ENCODE measurements at places on chromosomes 2 and 18.

GRCh38 chr2:55827855-55828254 is 95.7 kb downstream of the EFEMP1 start:
- no peak for DNase-seq

DNA sequence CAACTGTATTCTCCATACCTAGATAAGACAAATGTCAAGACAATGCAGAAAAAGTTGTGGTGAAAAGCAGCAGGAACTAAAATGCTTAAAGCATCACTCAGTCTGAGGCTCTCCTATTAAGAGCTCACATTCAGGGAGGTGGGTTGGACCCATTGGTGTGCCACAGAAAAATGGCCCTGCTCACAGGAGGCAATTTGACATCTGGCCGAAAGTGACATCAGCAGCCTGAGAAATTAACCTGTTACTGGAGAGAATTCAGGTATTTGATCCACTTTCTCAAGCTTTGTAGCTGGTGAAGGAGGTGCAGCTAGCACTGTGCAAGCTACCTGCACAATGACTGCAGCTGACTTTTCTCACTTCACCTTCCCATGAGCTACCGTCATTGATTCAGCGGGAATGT is 86.0 kb downstream of the TMEM247 start:
- DNase-seq, result no peak

- DNase-seq, result peak; percentile 23
Observed at GRCh38 chr2:172710584-172711047, 25.0 kb upstream of the RAPGEF4 start.

- DNase-seq, result no peak
Observed at GRCh38 chr2:30332791-30333453, 101.6 kb downstream of the LBH start.

DNA sequence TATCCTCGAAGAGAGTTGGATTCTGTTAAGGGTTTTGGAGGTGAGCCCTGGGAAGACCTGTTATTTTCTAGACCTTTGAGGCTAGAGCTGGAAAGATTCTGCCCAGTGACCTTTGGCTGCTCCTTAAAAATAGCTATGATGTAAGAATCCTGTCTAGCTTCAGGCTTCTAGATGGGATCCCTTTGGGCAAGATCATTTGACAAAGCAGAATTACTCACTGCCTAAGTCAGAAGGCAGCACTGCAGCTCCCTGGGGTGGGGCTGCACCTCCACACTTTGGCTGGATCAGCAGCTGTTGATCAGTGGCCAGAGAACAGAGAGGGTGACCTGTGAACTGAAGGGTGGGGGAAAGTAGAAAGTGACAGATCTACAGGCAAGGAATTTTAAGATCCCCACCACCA is 103.8 kb downstream of the ASAP2 start:
- DNase-seq, result no peak

DNA sequence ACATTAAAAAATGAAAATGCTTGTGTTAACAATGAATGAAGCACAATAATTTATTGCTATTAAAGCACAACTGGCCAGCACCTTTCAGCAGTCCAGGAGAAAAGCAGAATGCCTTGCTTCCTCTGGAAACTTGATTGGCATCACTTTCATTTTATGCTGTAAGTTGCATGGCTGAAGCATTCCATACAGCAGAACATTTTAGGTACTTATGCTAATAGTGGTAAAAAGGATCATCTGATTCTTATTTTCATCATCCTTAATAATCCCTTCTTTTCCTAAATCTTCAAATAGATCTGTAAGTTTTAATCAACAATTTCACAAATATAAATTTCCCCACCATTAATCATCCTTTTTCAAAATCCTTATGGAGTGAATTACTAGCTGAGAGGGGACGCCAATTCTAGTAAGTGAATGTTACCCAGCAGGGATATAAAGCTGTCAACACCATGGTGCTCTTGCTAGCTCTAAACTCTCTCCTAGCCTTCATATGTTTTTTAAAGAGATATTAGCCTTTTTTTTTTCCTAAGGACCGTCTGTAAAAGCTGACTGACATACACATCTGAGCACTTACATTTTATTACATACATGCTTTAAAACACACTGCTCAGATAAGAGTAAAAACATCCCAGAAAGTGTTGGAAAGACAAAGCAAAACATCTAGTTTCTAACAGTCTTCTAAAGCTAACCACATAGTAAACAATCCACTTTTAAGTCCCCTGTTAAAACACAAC is 5.3 kb downstream of the SATB2 start:
- no peak for DNase-seq

DNA sequence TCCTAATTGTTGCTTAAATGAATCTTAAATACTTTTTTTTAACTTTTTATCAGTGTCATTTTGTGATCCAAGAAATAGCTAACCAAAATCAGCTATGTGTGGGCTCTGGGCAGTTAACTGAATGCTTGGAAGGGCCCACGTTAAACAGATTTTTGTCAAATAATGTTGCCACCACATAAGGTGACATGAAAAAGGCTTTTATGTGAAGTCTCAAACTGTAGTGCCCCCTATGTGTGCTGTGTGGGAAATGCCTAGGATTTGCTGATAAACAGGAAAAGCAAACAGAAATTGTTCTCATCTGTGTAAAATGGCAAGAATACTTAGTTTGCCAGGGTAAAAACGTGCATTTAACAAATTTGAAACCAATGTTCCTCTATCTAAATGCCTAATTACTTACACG is 242.2 kb downstream of the ZNF516 start:
- DNase-seq, result no peak

- DNase-seq, result peak; percentile 22
Observed at GRCh38 chr2:108534584-108535356, 500 bp downstream of the LIMS1 start.

DNA sequence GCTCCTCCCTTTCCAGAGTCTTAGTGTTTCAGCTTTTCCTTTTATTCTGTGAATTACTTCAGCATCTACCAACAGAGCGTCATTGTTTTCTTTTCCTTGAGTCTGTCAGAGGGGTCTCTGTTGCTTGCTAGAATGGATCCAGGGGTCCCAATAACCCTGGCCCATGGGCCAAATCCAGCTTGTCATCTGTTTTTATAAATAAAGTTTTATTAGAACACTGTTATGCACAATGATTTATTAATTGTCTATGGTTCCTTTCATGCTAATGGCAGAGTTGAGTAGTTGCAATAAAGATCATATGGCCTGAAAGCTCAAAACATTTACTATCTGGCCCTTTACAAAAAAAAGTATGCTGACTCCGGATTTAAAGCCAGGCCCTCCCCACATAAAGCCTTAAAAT is 58.8 kb downstream of the MRPL35 start:
- no peak for DNase-seq
